ENCODE measurements at places on chromosomes 12 and 14.

GRCh38 chr14:103561381-103562178 lies 877 bp downstream of the BAG5 start:
- no peaks in the 10 kb centered on the region for H3K27me3 ChIP-seq
- peak overlapping the region; percentile 95 for H3K4me3 ChIP-seq
- no peaks in the 10 kb centered on the region for H3K4me1 ChIP-seq
- peaks cover 9% of the 10 kb centered on the region for H3K36me3 ChIP-seq
- peak; percentile 72 for DNase-seq
- peak overlapping the region; percentile 87 for H3K27ac ChIP-seq

- H3K36me3 ChIP-seq = no peaks in the 10 kb centered on the region
- H3K27me3 ChIP-seq = no peaks in the 10 kb centered on the region
- H3K27ac ChIP-seq = no peak overlapping the region
- no peaks in the 10 kb centered on the region for H3K4me1 ChIP-seq
- peak; percentile 71 for DNase-seq
These were observed 561.6 kb downstream of the RERGL start for GRCh38 chr12:17528394-17528793.

GRCh38 chr12:132604668-132605441 lies 5.5 kb downstream of the LRCOL1 start:
- no peaks in the 10 kb centered on the region for H3K27me3 ChIP-seq
- no peaks in the 10 kb centered on the region for H3K4me1 ChIP-seq
- H3K4me3 ChIP-seq = no peak overlapping the region
- no peaks in the 10 kb centered on the region for H3K36me3 ChIP-seq
- H3K27ac ChIP-seq = no peak overlapping the region
- no peak for DNase-seq

DNA sequence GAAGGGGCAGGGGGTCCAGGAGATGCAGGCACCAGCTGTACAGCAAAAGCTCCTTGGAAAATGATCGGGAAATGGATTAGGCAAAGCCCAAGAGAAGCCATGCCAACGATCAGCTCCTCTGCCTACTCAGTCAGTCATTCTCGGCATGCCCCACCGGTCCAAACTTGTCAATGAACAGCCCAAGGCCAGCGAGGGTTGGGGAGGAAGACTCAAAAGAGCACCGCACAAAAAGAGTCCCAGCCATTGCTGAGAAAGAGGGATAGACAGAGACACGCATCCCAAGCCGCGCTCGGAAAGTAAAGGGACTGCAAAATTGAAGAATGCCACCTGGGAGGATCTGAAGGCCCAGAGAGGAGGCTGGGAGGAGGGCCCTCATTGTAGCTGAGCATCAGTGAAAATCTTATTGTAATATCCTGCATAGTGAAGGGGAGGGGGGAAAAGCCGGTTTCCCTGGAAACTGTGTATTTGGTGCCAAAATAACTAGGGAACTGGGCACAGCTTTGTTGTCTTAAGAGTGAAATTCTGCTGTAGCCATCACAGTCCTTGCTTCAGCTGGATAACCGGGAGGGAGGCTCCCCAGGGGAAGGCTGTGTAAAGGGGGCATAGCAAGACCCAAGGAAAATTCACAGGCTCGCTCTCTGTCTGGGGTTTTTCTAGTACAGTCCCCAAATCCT lies 4.7 kb downstream of the KDM2B start:
- H3K36me3 ChIP-seq = peaks cover 9% of the 10 kb centered on the region
- H3K4me3 ChIP-seq = no peak overlapping the region
- H3K4me1 ChIP-seq = peaks cover 6% of the 10 kb centered on the region
- H3K27ac ChIP-seq = peak overlapping the region; percentile 99

DNA sequence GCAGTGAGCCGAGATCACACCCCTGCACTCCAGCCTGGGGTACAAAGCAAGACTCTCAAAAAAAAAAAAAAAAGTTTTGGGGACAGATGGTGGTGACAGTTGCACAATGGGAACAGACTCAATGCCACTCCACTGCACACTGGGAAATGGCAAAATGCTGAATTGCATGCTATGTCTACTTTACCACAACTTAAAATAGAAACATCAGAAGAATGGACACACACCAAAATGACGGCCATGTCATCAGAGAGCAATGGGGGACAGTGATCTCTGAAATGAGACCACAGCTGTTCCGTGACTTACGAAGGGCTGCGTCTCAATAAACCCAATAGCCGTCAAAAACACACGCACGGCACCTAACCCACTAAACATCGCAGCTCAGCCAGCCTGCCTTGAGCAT lies 13.7 kb downstream of the DDX54 start:
- no peak overlapping the region for H3K4me3 ChIP-seq
- peaks cover 21% of the 10 kb centered on the region for H3K36me3 ChIP-seq
- no peaks in the 10 kb centered on the region for H3K27me3 ChIP-seq

- no peaks in the 10 kb centered on the region for H3K36me3 ChIP-seq
- peak; percentile 50 for DNase-seq
- H3K27me3 ChIP-seq = no peaks in the 10 kb centered on the region
- H3K4me1 ChIP-seq = peaks cover 35% of the 10 kb centered on the region
- no peak overlapping the region for H3K4me3 ChIP-seq
These were observed 2.9 kb downstream of the SCNN1A start for GRCh38 chr12:6372403-6373003.

- no peak for DNase-seq
- H3K36me3 ChIP-seq = no peaks in the 10 kb centered on the region
- no peak overlapping the region for H3K27ac ChIP-seq
- no peak overlapping the region for H3K4me3 ChIP-seq
- H3K4me1 ChIP-seq = no peaks in the 10 kb centered on the region
These were observed 138.4 kb downstream of the ZFP36L1 start for GRCh38 chr14:68654471-68654941.

Data from mesendoderm (in vitro differentiated cells).